ENCODE measurements at places on chromosomes 3 and 15.

GRCh38 chr15:48425051-48425450 lies 93.8 kb downstream of the DUT start:
- DNase-seq: no peak

GRCh38 chr3:5039585-5039984 lies 60.3 kb downstream of the BHLHE40 start:
- DNase-seq: no peak

DNA sequence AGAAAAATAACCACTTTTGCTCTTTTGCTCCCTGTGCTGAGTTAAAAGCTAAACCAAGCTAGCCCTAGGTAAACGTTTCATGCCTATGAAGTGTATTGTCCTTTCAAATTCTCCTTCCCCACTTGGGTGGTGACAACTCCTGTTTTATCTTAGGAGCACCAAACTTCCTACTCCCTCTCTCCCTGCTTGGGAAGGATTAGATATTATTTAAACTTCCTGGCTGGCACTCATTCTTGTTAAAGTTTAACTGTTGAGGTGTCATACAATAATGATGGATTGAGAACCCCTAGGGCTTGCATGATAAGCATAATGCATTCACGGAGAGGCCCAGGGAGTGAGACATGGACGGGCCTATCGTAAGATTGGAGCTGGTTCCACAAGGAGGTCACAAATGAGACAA lies 29.5 kb downstream of the B4GALT4 start:
- no peak for DNase-seq

GRCh38 chr15:89002830-89003229 lies 85.4 kb upstream of the ABHD2 start:
- no peak for DNase-seq

GRCh38 chr3:103968751-103969150 lies 1398.0 kb upstream of the ALCAM start:
- no peak for DNase-seq

DNA sequence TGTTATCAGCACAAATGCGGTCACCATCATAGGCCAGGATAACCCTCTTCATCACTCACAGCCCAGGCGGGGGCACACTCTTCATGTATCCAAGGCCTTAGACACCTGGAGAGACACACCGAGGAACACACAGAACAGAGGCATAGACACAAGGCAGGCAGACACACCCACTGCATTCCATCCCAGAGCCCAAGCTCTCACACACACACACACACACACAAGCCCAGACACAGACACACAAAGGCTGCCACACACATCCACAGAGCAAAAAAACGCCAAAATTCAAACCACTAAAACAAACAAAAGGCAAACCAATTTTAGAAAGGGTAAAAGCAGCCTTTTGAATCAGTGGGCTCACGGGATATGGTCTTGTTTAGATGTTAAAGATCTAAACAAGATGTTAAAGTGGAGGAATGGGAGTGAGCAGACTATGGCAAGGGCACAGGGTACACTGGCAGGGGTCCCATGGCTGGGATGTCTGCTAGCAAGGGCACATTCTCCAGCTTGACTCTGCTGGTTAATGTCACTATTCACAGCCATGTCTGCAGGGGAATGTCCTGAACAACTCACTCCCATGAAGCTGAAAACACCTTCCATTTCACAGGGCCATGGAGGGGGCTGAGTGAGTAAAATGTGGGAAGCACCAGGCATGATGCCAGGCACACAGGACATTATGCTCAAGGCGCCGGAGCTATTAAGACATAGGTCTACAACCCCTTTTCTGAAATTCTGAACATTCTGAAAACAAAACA lies 14.9 kb upstream of the CRABP1 start:
- no peak for DNase-seq
